Stimulated activated CD4-positive, alpha-beta T cell treated with anti-CD3 and anti-CD28 coated beads, Interleukin-15, amount 100 ng/mL, for 1 hour (primary cell): ENCODE measurements at places on chromosomes 4 and X.

GRCh38 chr4:10704430-10704810 lies 19.9 kb upstream of the CLNK start:
- no peak for DNase-seq

DNA sequence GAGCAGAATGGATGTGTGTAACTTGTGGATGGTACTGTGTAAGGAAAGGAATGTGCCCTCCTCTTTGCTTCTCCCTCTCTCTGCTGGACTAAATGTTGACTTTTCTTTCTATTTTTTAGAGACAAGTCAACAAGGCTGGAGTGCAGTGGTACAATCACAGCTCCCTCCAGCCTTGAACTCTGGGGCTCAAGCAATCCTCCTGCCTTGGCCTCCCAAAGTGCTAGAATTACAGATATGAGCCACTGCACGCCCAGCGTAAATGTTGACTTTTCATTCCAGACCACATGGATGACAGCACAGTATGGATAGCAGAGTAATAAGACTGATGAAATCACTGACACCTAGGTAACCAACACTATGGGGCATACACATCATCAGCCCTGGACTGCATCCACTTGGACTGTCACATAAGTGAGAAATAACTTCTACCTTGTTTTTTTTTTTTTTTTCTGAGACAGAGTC lies 5.1 kb upstream of the RPS3A start:
- no peak for DNase-seq

DNA sequence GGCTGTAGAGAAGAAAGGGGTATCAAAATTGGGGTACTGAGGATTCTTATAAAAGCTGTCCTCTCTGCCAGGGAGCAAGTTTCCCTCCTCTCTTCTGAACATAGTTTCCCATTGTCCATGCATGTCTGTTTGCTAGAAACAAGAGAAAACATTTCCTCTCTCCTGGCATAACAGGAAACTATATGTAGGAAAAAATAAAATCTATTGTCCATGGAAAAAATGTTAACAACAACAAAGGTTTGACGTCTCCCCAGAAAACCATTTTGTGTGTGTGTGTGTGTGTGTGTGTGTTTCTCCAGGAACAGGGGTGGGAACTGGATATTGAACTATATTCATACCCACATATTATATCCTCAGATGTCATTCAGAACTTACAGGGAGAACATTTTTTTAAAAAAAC lies 107.2 kb downstream of the GASK1B start:
- no peak for DNase-seq

- DNase-seq, result no peak
Measured at GRCh38 chr4:123380728-123381716, 15.6 kb upstream of the SPRY1 start.

- no peak for DNase-seq
Measured at GRCh38 chrX:75337525-75337924, 63.6 kb downstream of the UPRT start.

GRCh38 chr4:119053245-119053644 lies 82.4 kb upstream of the MYOZ2 start:
- DNase-seq, result no peak

GRCh38 chr4:17385403-17385802 lies 126.5 kb downstream of the QDPR start:
- no peak for DNase-seq

- no peak for DNase-seq
Measured at GRCh38 chr4:37884855-37885487, 5.9 kb upstream of the TBC1D1 start.

- no peak for DNase-seq
Measured at GRCh38 chrX:2693113-2694002, 2.3 kb downstream of the CD99 start.

DNA sequence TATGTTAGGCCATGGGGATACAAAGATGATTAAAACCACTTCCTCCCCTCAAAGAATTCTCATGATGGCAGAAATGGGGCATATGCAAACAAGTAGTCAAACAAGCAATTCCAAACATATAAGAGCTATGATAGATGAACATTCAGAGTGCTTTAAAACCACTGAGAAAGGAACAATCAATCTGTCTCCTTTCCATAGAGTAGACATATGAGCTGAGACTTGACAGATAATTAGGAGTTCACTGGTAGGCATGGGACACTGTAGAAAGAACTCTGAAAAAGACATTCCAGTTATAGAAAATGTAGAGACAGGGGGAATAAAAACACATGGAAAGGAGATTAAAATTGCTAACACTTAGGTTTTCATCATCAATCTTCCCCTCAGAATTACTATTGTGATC lies 372.8 kb downstream of the KLHL4 start:
- no peak for DNase-seq

- DNase-seq, result no peak
Measured at GRCh38 chr4:86449746-86450588, 90.1 kb upstream of the MAPK10 start.

DNA sequence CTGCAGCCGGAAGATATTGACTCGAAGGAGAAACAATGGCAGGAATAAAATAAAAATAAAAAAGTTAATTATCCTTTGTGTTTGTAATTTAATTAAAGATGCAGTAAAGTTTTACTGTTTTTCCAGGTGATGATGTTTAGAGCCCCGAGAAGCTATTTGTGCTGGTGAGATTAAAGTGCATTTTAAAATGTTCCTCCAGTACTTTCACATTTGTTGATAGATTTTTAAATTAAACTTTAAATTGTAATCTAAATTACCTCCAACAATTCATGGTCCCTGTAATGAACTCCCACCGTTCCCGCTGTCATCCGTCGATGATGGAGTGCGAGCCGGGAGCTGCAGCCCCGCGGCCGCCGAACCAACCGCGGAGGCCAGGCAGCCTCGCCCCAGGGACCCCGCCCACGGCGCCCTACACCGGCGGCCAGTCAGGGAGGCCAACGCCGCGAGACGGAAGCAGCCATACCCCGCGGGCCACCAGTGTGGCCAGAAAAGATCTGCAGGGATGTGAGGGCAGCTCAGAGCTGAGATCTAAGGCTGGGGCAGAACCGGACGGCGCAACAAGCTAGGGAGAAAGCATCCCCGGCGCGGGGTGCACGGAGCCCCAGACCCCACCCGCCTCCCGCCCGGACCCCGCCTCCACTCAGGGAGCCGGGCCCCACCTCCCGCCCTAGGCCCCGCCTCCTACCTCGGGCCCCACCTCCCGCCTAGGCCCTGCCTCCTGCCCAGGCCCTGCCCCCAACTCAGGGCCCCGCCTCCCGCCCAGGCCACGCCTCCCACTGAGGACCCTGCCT lies 104.0 kb downstream of the FAM53A start:
- DNase-seq, result peak; percentile 91

GRCh38 chr4:56804551-56804950 lies 16.9 kb downstream of the SPINK2 start:
- no peak for DNase-seq

DNA sequence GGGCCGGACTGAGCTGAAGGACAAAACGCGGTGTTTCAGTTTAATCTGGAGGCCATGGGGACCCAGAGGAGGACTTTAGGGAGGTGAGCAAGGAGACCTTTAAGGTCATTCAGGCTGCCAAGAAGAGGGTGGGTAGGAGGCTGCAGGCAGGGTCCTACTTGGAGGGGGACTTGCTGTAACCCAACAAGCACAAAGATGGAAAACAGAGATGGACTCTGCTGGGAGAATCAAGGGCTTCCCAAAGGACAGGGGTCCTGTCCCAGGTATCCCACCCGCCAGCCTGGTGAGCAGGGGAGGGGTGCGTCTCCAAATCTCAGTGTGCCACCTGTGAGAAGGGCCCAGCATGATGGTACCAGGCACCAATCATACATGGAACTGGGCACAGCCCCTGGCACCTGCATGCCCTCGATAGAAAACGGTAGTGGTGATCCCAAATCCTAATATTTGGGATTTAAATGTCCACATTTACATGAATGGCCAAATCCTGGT lies 3.9 kb upstream of the HAUS3 start:
- no peak for DNase-seq
